ENCODE measurements at places on chromosomes 16 and 17.

DNA sequence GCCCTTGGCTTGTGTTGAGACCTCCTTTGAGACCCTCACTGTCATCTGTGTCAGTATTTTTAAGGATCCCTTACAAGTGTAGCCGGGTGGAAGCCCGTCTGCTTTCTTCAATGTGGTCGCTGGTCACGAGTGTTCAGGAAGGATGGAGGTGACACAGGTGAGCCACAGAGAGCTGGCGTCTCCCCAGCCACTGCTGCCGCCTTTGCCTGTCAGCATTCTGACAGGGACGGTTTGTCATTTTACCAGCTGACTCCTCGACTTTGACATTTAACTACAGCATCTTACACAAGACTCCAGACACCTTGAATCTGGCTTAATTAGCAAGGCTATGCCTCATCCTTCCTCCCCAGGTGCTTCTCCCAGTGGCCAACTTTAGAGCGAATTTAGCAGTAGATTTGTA, 56.3 kb upstream of the MPHOSPH6 start:
- DNase-seq, result no peak

- DNase-seq, result no peak
These were observed 9.9 kb downstream of the NR1D1 start for GRCh38 chr17:40090237-40091119.

DNA sequence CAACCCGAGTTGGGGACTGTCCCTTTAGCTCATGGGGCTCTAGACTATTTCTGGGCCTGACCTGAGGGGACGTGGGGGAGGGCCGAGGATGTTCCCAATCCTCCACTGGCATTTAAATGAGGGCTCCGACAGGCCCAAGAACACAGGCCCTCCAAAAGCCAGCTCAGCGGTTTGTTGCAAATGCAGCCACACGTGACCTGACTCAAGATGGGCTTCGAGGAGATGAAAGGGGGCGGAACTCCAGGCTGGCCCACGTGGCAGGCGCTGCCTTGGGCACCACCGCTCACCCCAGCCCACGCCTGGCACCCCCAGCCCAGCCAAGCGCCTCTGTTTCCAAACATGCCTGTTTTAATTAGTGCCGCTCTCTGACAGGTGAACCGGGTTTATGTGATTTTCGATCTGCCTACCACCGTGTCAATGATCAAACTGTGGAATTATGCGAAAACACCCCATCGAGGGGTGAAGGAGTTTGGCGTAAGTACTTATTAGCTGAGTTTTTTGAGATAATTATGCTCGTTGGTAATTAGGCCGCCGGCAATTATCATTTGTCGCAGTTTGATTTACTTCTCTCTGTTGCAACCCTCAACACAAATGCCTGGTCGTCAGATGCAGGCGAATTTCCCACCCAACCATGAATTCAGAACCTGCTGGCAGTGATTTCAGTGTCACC, 226.7 kb downstream of the KATNIP start:
- no peak for DNase-seq

- DNase-seq, result no peak
These were observed 51.8 kb upstream of the JPH3 start for GRCh38 chr16:87550495-87550961.

GRCh38 chr16:54508351-54508750, 221.8 kb upstream of the IRX3 start:
- DNase-seq, result no peak

DNA sequence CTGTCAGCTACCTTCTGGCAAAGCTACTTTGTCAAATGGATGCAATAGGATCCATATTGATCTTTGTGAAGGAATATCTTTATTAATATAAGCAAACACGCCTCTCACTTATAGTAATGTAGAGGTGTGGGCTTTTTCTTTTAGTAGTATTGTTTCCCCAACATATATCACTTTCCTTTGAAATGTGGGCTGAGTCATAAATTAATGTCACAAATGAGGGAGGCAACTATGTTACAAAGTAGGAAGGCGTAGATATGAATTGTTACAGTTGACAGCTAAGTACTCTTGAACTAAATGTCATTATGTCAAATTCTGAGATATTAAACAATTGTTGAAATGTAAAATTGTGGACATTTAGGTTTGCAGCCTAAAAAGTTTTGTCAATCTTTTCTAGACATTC, 2.6 kb upstream of the PPM1E start:
- no peak for DNase-seq

GRCh38 chr17:68460715-68461114, 3.4 kb upstream of the WIPI1 start:
- DNase-seq, result no peak

DNA sequence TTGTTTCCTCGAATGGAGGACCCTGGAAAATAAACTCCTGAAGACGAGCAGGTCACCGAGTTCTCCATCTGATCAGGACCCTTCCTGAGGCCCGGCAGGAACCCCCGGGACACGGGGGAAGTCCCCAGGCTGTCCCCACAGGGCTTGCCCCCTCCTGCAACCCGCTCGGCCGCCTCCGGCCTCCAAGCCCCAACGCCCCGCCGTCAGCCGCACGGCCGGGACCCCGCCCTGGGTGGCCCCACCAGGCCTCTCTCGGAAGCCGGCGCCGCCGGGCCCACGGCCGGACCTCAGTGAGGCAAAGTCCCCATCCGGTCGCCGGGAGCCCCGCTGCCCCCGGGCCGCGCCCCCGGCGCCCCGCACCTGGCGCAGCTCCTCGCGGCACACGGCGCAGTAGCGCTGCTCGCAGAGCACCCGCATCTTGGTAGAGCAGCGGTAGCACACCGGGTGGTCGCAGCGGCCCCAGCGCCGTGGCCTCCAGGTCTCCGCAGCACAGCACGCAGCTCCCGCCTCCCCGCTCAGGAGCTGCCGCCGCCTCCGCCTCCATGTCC, 383 bp downstream of the ZNF598 start:
- DNase-seq, result no peak

DNA sequence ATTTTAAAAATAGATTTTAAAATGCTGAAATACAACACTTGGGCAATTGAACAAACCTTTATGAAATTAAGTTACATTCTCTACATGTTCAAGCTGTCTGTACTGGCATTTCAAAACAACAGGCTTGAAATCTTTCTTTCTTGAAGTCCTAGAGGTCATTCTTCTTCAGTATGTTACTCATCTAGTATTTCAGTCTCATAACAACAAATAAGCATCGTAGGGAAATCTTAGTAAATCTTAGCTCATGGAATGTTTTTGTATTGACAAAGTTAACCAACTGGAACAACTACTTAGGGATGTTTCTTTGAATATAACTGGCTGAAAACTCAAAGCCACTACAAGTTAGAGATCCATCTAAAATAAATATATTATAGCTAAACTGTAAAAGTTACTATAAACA, 96.6 kb downstream of the KIF2B start:
- no peak for DNase-seq

GRCh38 chr16:10992797-10993196, 48.4 kb downstream of the CLEC16A start:
- peak; percentile 78 for DNase-seq

GRCh38 chr17:44767493-44767892, 8.7 kb downstream of the ADAM11 start:
- no peak for DNase-seq

DNA sequence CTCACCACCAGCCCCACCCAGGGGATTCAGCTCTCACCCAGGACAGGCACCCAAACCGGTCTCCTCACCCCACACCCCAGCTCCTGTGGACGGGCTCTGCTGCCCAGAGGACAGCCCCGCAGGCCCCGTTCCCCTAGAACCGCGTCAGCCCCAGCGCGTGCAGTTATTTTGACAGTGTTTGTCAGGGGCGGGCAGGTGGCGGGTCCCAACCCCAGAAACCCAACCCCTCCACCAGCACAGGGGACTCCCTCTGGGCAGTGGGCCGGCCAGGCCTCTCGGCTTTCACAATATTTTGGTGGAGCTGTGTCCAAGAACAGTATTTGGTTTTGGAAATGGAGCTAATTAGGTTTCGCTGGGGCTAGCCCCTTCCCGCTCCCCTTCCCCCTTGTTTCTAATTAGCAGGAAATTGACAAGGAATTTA, 44.8 kb downstream of the BAHCC1 start:
- no peak for DNase-seq
